ENCODE measurements at places on chromosomes 12 and 14.

GRCh38 chr12:46342562-46343033 lies 30.0 kb downstream of the SLC38A2 start:
- no peak for DNase-seq

DNA sequence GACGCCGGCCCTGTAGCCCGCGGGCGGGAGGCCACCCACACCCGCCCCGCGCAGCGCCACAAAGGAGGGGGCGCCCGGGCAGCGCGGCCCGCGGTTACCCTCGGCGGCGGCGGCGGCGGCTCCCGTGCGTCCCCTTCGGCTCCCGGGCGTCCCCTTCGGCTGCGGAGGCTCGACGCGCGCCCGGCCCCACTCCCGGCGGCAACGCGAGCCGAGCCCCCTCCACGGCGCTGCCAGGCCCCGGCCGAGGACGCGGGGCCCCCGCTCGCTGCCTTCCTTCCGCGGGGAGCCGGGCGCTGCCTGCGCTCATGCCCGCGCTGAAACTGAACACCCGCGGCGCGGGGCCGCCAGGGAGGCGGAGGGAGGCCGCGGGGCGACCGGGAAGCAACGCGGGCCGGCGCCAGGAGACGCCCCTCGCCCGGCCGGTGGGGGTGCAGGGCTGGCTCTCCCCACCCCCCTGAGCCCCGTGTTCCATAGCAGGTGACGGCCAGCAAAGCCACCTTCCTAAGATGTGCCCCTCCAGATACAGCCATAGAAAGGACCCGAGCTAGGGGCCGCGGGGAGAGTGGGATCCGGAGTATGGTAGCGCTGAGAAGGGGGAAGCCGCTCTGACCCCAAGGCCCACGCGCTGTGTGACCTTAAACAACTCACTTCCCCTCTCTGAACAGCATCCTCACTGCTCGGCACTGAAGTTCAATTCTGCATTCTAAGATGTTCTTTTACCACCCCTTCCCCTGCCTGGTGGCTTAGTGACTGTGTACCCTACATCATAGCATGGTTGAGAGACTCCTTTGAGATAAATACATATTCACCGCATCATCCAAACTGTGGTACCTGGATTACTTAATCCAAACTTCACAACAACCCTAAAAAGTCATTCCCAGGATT lies 42.8 kb downstream of the KDM2B start:
- no peak for DNase-seq

GRCh38 chr12:51653431-51653830 lies 62.4 kb downstream of the SCN8A start:
- DNase-seq = no peak

DNA sequence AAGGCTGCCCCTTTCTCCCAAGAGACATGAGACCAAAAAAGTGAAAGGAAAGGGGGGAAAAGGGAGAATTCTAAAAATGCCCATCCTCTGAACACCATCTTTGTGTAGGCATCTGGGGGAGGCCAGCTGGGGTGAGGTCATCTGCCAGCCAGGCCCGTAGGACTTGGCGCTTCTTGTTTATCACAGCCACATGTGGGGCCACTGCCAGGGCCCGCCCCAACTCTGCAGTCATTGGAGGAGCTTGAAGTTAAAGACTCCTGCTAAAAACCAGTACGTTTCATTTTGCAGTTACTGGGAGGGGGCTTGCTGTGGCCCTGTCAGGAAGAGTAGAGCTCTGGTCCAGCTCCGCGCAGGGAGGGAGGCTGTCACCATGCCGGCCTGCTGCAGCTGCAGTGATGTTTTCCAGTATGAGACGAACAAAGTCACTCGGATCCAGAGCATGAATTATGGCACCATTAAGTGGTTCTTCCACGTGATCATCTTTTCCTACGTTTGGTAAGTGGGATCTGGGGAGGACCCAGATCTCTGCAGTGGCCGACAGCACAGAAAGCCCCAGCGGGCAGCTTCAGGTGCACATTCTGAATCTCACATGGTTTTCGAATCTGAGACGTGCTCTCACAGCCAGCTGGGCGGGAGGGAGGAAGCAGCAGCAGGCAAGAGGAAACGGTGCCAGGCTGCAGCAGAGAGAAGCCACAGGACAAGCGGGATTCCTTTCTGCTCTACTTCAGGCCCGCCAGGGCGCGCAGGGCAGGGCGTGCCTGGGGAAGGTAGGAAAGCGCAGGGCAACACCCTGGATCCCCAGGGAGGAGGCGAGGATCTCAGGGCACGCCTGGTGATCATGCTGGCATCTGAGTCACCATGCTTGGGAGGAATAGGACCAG lies at the start of gene P2RX7:
Gene P2RX7 (plus strand): TSS at position 276 of the 881 bp plus-strand sequence. CDS start 95 bp downstream, at position 371.
- DNase-seq = peak; percentile 52

DNA sequence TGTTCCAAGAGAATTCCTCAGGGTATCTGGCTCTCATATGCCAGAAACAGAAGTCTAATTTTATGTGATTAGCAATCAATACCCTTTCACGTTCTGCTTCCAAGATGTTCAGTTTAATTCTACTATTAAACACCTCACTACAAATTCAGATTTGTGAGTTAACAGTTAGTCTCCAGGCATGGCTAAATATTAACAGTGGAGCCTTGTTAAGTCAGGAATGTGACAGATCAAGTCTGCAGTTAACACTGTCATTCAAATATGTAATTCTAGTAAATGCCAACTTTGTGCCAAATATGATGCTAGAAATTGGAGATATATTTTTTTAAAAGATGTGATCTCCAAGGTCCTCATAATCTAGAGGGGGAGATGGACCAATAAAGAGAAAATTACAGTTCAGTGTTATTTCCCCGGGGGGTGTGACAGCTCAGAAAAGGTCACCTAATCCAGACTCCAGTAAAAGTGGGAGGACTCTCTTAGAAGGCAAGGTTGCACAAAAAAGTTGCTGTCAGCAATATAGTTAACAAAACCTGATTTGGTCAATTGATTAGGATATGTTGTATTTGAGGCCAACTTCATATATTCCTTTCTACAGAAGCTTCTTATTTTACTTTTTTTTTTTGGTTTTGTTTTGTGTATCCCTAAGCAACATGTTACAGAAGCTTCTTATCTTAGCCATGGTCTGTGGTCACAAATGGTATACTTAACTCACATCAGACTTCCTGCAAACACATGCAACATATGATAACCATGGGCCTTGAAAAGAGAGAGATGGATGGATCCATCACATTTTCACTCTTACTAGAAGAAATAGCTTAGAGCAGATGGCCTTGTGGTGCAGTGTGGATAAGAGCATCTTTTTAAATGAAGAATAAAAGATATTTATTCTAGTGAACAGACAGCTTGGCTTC lies 18.4 kb upstream of the RNU6-7 start:
- DNase-seq = no peak

GRCh38 chr12:7907009-7907408 lies 29.0 kb downstream of the SLC2A3 start:
- no peak for DNase-seq

DNA sequence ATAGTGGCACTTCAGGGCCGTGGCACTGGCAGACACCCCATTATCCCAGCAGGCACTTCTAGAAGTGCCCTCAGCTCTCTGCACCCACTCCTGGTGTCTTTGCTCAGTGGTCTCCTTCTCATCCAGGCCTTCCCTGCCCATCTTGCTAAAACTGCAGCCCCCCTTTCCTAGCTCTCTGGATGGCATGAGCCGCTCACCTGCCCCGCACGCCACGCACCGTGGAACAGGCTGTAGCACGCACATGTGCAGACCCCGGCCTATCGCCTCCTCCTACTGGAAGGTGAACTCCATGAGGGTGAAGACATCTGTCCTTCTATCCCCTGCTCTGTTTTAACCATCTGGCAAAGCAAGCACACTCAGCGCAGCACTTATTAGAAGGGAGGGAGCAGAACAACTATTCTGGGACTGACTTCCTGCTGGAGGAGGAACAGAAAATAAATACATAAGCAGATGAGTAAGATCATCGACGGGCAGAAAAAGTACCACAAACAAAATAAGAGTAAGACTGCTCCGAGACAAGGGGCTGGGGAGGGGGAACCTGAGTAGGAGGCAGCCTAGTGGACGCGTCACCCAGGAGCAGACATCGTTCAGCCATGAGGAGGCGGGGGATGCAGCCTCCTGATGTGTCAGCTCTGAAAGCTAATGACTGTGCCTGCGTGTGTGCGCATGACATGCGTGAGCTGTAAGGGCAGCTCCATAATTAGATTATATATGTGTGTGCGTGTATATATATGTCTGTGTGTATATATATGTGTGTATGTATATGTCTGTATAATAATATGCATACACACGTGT lies 7.8 kb upstream of the FZD10 start:
- DNase-seq = no peak

GRCh38 chr14:33686856-33687255 lies 264.0 kb downstream of the EGLN3 start:
- no peak for DNase-seq

GRCh38 chr12:26198742-26199141 lies 3.4 kb downstream of the SSPN start:
- no peak for DNase-seq

DNA sequence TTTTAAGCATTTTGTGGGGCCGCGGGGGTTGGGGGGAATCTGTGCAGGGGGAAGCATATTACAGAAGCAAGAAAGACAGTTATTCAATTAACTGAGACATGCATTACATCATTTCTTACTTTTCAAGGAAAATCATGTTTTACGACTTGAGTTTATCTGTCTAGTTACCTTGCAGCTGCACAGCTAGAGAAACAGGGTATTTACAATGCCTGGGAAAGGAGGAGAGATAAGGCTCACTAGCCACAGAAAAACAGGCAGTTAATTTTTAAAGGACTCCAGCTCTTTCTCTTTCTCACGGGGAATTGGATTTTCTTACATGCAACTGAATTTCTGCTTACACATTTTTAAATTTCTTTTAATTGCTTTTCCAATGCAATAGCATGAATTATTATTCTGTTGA lies 22.2 kb downstream of the FCF1 start:
- DNase-seq = no peak

All from T-helper 1 cell (primary cell).